Chondrocyte (in vitro differentiated cells): ENCODE measurements at places on chromosomes 12 and 14.

- no peak for DNase-seq
Observed at GRCh38 chr14:67856827-67857226, 37.2 kb downstream of the RAD51B start.

GRCh38 chr14:103199124-103199523 lies 75.9 kb downstream of the TNFAIP2 start:
- DNase-seq = no peak

DNA sequence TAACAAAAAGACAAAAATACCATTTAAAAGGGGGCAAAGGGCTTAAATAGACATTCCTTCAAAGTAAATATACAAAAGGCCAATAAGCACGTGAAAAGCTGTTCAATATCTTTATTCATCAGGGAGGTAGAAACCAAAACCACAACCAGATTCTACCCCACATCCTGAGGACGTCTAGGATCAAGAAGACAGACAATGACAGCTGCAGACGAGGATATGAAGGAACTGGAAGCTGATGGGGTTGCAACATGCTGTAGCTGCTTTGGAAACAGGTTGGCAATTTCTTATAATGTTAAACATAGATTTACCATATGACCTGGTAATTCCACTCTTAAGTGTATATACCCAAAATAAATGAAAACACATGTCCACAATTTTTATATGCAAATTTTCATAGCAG lies 85.1 kb upstream of the C14orf180 start:
- DNase-seq = no peak

DNA sequence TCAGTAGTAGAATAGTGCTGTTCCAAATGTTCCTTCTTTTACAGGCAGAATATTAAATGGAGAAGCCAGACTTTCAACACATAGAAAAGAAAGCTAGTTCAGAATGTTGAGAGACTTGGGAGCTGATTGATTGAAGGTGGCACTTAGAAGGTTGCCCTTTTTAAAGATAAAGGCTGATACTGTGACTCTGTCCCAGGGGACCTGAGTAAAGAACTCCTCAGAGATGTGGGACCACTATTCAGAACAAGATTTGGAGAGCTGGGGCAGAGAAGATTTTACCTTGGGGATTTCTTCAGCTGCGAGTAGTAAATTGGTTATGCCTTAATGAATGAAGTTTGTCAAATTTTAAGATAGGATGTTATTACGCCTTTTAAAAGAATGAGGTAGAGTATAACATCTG lies 21.4 kb upstream of the BTG1 start:
- DNase-seq = no peak

DNA sequence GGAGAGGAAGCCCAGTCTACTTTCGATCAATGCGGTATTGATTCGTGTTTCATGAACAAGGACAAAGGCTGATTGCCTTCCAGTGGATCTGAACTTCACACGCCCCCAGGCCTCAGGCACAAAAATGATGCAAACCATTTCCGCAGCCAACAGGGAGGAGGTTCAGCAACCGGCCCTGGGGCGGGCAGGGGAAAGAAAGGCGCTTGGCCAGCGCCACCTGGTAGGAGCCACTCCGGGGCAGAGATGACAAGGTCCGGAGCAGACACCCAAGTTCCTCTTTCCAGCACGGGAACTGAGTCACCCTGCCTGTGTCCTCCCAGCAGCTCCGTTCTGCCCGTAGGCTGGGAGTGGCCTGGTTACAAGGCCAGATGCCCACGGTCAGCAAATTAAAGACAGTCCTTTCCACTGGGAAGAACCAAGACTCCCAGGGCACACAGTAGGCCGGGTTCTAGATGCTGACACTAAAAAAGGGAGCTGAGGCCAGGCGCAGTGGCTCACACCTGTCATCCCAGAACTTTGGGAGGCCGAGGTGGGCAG lies 136.3 kb downstream of the SCARB1 start:
- DNase-seq = no peak

DNA sequence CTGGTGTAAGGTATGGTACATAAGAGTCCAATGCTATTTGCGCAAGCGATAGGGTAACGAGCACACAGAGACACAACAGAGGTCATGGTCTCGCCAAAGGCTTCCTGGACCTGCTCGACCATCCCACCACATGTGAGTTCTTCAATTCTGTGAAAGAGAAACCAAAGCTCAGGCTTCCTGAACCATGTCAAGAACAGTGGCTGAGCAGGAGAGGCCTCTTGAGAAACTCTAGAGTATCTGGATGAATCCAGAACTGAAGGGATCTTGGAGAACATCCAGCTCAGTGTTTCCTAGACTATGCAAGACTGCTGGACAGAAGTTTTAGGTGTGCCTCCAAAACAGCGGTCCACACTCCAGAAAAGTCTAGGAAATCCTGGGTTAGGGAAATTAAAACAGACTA lies 114.5 kb downstream of the TRAFD1 start:
- DNase-seq = no peak

- no peak for DNase-seq
Observed at GRCh38 chr14:76961631-76962302, 66.7 kb downstream of the IRF2BPL start.

GRCh38 chr14:68639758-68640574 lies 152.9 kb downstream of the ZFP36L1 start:
- no peak for DNase-seq

- no peak for DNase-seq
Observed at GRCh38 chr12:25421651-25422167, 131.4 kb downstream of the LMNTD1 start.

DNA sequence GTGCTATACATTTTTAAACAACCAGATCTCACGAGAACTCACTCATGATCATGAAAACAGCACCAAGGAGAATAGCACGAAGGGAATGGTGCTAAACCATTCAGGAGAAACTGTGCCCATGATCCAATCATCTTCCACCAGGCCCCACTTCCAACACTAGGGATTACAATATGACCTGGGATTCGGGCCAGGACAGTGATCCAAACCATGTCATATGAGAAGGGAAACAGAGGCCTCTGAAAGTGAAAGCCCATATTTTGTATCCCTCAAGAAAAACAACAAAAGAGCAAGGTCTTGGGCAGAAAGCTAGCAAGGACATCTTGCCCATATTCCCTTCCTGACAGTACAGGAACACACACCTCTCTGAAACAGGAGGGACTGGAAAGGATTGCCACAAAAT lies 163.9 kb upstream of the VASH1 start:
- no peak for DNase-seq

GRCh38 chr12:27896419-27896990 lies 76.0 kb downstream of the PTHLH start:
- no peak for DNase-seq

- no peak for DNase-seq
Observed at GRCh38 chr12:111975161-111975931, 37.6 kb downstream of the TMEM116 start.

DNA sequence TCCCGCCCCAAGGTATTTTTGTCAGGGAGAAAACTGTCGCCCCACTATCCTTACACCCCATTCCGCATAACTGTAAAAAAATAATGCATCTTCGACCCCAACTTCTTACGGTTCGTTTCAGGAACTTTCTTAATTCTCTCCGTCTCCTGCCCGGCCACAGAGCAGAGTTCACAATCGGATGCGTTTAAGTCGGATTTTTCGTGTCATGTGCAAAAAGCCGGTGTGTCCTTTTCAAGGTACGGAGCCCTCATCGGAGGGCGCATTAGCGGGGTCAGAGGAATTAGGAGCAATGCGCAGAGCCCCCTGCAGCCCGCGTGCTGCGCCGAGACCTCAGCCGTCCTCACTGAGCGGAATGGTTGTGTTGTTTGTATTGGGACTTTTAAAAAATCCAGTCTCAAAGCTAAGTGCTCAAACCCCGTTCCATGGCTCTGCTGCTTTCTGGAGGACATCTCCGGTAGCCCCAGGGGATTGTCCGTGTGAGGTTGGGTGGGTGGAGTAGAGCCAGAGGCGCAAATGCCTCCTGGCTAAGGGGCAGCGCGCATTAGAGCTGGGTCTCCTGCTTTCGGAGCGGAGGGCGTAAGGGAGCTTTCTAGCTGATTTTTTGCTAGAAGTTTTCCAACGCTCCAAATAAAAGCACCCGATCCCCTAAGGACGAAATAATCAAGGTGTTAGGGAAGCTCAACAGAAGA lies 3.9 kb upstream of the GSC start:
- no peak for DNase-seq

- DNase-seq = no peak
Observed at GRCh38 chr12:45270951-45271350, 55.1 kb downstream of the ANO6 start.

DNA sequence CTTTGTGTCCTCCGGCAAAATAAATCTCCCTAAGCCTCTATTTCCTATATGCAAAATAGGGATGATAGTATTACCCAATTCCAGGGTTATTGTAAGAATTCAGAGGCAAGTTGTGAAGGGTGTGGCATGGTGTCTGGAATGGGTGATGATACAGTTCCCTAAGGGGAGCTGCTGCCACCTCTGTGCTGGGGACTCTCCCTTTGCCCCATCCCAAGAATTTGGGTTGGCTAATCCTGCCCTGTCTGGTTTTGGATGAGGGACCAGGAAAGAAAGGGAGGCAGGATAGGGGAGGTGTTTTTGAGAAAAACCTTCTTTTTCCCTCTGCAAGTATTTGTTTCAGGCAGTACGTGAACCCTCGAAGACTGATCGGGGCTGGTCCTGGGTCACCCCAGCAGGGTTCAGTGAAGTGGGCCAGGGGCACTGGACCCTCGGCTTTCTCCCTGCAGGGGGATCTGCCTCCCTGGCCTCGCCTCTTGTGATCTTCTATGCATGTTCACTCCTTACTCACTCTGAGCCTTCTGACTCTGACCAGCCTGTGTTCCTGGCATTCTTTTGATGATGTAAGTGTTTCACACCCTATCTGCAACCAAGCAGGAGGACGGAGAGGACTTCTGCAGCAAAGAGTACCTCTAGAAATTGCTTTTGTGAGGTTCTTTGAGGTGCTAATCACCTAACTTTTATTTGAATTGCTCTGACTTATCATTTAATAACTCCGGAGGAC lies 60.8 kb downstream of the RASSF3 start:
- no peak for DNase-seq

- no peak for DNase-seq
Observed at GRCh38 chr14:56797569-56798446, 12.5 kb downstream of the OTX2 start.

- DNase-seq = no peak
Observed at GRCh38 chr12:52714887-52715281, 11.6 kb upstream of the KRT77 start.

DNA sequence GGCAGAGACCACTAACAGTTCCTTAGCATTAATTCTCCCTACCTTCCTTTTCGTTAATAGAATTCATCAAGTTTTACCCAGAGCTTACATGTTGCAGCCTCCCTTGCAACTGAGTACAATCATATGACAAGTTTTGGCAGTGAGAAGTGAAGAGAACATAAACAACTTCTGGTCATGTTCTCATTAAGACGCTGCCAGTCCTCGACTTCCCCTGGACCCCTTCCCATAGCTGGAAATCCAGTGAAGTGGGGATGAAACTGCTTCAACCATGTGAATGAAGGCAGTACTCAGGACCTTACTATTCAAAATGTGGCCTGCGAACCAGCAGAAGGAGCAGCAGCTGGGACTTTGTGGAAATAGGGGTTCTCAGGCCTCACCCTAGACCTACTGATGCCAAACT lies 133.9 kb downstream of the SPTSSA start:
- no peak for DNase-seq

GRCh38 chr12:125685915-125686314 lies 620.7 kb downstream of the AACS start:
- no peak for DNase-seq

DNA sequence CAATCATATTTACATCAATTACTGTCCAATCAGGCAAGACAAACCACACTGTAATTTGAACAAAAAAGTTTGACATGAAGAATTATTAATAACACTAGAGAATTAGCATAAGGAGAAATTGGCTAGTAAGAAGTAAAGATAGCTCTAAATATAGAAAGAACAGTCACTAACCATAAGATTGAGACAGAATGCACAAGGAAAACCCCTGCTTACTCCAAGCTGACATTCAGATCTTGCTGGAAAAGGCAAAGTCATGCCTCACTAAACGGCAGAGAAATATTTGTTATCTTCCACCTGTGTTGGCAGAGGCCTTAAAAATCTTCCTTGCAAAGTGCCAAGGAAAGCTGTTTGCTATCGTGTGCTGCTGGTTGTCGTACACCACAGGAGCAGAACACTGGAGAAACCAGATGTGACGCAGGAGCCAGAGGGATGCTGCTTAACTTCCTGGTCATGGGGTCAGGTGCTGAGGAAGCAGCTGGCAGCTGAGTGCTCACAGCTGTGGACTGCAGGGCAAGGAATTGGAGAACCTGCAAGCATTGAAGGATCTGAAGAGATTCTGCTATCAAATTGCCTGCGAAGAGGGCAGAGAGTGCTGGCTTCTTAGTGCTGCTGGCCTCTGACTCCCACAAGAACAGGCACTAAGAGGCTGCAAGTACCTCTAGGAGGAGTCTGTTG lies 1323.3 kb downstream of the LRFN5 start:
- no peak for DNase-seq

DNA sequence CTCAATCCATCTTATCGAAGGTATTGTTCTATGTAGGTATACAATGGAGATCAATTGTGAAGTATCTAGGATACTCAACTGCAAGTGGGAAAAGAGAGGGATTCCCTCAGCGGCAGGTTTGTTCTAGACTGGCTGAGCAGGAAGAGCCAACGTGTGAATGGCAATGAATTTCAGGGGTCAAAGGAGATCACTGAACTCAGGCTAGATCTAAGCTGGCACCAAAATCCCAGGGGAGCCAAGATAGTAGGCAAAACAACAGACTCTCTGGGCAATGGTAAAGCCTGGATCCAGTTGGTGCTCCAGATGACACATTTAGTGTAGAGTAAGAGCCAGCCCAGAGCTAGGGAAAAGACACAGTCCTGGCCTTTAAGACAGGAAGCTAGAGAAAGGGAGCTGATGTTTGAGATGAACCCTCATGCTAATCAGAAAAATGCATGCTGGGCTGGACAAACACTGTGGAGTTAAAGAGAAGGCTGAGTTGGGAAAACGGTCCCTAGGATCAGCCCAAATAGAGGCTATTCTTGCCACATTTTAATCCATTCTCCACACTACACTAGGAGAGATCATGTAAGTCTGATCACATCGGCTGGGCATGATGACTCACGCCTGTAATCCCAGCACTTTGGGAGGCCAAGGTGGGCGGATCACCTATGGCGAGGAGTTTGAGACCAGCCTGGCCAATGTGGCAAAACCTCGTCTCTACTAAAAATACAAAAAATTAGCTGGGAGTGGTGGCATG lies 45.6 kb downstream of the EFCAB11 start:
- DNase-seq = no peak

DNA sequence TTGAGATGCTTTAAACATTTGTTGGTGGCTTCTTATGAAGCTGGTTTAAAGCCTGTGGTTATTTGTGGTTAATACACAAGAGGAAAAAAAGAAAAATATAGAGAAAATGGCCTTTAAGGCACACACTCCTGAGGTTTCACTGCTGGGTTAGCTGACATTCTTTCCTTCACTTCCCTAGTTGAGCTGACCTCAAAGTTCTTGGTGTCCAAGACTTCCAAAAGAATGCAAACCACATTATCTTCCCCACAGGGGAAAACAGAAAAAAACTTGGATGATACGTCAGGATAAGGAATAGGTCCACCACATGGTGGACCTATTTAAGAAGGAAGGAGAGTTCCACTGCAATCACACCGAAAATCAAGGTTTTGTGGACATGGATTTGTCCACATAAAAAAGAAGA lies 94.3 kb downstream of the SLC25A21 start:
- no peak for DNase-seq

- DNase-seq = no peak
Observed at GRCh38 chr14:43052897-43053296, 1446.2 kb downstream of the LRFN5 start.
